ENCODE measurements at places on chromosomes 5 and 9.

- no peak for DNase-seq
Observed at GRCh38 chr5:165805756-165806155, 2300.3 kb downstream of the MAT2B start.

GRCh38 chr9:128712451-128713410, 10.4 kb downstream of the PKN3 start:
- no peak for DNase-seq

DNA sequence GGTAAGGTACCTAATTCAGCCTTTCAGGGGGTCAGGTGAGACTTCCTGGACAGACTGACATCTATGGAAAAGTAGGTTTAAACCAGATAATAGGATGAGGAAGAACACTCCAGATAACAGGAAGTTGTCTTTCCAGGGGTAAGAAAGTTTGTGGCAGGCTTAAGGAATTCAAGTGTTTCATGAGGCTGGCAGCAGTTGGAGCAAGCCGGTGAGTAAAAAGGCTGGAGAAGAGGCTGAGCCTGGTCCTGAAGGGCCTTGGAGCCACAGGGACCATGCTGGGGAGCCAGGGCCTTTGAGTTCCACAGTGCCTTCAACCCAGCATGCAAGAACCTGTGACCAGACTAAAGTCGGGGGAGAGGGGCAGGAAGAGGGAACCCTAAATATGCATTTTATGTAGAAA, 353.4 kb downstream of the SPOCK1 start:
- DNase-seq, result no peak

- DNase-seq, result no peak
Observed at GRCh38 chr5:1378096-1378495, 33.2 kb upstream of the CLPTM1L start.

GRCh38 chr9:33374634-33375237, 27.6 kb downstream of the AQP7 start:
- DNase-seq, result peak; percentile 61

DNA sequence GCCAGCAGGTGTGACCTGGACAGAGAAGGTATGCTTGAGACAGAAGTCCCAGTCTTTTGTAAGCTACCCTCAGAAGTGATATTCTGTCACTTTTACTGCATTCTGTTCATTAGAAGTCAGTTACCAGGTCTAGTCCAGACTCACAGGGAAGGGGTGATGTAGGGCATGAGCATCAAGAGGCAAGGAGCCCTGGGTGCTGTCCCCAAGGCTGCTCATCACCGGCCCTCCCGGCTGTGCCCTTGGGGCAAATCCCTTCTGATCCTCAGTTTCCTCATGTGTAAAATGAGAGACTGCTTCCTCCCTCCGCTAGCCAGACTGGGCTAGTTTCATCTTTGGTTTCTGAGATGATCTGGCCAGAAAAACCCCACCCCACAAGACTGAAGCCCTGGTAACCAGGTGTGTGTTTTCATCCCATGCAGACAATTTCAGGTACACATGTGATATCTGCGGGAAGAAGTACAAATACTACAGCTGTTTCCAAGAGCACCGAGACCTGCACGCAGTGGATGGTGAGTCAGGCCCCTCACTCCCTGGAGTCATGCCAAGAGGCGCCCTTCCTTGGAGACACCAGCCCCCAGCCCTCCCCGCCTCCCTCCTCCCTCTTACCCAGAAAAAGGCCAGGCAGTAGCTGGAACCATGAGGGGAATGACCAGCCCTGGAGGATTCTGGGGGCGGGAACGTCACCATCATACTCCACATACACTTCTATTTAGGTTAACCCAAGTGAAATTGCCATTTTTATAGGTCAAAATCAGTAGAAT, 71.0 kb downstream of the AMBP start:
- DNase-seq, result no peak

- no peak for DNase-seq
Observed at GRCh38 chr9:124590889-124591641, 83.9 kb upstream of the NR5A1 start.

- DNase-seq, result peak; percentile 61
Observed at GRCh38 chr5:67015541-67016191, 180.9 kb downstream of the CD180 start.

DNA sequence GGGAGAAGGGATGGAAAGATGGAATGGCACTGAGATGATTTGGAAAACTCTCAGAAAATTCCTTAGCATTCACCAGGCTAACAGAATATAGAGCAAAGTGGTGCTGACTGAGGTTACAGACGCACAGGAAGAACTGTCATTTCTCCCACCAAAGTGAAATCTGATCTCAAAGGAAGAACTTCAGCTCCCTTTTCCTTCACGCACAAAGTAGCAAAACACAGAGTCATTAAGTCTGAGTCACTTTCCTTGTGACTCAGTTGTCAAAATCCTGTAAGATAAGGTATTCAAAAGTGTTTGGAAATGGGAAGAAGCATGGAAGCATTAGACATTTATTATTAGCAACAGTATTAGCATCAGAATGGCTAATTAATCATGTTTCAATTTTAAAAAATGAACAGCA, 11.7 kb downstream of the MPDZ start:
- no peak for DNase-seq

GRCh38 chr5:154271936-154272514, 81.5 kb downstream of the GALNT10 start:
- DNase-seq, result no peak

- DNase-seq, result no peak
Observed at GRCh38 chr9:69455311-69455710, 130.3 kb downstream of the ENTREP1 start.

DNA sequence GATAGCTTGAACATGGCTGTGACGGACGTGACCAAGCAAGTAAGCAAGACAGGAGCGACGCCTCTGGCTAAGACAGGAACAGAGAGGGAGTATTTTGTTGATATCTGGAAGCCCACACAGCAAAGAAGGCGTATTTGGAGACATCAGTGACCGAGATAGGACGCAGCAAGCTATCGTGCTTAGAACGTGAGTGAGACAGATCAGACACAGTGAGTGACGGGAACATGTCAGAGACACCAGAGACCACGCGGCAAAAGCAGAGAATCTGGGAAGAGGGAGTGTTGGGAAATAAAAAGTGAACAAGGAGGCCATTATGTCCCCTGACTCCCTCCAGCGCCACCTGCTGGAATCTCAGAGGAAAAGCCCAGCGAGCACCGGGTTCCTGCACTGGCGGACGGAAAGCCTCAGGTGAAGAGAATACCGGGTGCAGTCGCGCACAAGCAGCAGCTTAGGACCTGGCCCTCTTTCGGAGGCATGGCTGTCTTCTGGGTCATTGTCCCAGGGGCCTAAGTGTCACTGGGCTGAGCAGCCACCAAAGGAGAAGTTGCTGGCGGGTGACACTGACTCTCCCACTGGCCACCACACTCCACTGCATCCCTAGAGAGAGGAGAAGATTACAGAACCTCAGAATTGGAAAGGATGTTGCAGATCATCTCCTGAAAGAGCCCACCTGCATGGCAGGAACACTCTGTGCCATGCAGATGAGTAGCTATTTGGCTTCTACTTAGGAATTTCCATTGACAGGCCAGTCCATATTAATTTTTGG, 99.1 kb downstream of the FBXO38 start:
- DNase-seq, result no peak

All from NCI-H510A treated with DMSO at 0.1 percent for 48 hours (cell line).